ENCODE measurements at places on chromosomes 16 and 17.

DNA sequence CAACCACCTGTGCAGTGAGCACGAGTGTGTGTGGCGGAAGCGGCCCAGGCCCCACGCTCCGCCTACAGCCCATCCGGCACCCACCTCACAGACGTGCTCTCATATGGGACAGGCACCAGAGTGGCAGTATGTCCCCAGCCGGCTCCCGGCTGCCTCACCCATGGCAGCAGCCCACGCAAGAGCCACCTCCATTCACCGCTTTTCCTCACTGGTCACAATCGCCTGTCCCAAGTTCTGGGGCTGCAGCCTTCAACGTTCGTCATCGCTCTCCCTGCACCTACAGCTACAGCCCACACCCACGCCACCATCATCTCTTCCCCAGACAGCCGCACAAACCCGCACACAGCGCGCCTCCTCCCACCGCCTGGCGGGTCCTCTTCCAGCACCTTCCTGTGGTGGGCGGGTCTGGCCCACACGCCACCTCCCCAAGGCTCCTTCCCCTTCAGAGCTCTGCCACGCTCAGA lies 17.5 kb upstream of the TRAP1 start:
- H3K4me1 ChIP-seq: no peaks in the 10 kb centered on the region
- H3K36me3 ChIP-seq: peaks cover 95% of the 10 kb centered on the region
- DNase-seq: no peak

DNA sequence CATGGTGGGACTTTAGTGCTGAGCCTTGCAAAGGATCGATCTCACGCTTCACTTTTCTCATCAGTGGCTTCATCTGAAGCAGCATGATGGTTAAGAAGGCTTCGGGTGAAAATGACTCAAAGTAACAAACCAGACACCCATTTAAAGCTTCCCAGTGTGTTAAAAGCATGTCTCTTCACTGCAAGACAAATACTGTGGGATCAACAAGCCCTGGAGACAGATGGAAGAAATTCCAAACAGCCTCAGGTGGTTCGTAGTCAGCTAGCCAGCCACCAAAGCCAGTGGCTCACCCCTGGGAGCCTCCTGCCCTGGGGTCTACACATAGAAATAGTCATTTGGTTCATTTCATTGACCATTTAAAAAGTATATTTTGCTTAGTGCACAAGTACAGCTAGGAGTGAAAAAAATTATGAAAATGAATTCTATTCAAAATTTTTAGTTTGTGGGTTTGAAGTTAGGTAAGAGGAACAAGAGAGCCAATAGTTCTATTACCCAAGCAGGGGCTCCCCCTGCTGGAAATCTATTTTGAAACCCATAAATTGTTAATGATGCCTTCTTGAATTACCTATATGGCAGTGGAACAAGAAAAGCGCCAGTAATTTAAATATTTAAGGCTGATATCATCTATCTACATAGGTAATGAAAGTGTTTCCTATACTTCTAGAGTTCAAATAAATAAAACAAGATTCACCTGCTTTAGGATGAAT lies 51.6 kb downstream of the PMP22 start:
- DNase-seq: no peak
- H3K36me3 ChIP-seq: no peaks in the 10 kb centered on the region
- H3K27ac ChIP-seq: no peak overlapping the region
- H3K4me1 ChIP-seq: no peaks in the 10 kb centered on the region
- H3K4me3 ChIP-seq: no peak overlapping the region

GRCh38 chr17:16652847-16653366 lies 743 bp downstream of the ZNF624 start:
- no peaks in the 10 kb centered on the region for H3K4me1 ChIP-seq
- H3K27me3 ChIP-seq: no peaks in the 10 kb centered on the region
- H3K27ac ChIP-seq: peak overlapping the region; percentile 67
- H3K36me3 ChIP-seq: no peaks in the 10 kb centered on the region
- H3K4me3 ChIP-seq: peak overlapping the region; percentile 85

DNA sequence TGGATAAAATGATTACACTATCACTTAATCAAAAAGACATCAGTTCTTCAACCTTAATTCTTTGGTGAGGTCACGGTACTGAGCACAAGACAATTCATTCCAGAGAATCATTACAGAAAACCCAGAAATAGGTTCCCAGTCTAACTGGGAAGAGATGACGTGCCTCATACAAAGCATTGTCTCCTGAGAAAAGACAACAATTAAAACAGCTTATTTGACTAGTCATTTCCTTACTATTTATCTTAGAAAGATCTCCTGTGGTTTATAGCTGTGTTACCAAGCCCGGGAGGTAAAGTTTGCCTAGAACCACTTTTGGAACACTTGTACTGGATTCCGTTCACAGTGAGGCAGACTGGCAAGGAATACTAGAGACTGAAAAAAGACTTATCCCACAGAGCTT lies 5.1 kb downstream of the PHF12 start:
- no peak overlapping the region for H3K4me3 ChIP-seq
- no peaks in the 10 kb centered on the region for H3K36me3 ChIP-seq
- H3K27ac ChIP-seq: peak overlapping the region; percentile 43
- no peak for DNase-seq

DNA sequence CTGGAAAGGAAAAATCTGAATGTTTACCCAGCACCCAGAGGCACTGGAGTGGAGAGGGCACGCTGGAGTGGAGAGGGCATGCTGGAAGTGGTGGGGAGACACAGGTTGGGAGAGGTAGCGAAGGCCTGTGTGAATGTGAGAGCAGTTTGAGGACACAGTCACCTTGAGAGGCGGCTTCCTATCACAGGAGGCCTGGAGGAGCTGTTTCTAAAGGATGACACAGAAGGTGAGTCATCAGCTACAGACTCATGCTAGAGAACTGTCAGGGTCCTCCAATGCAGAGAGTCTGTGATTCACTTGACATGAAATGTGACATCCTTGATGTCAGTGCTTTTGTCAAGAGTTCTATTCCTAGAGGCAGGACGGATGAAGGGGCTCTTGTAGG lies 13.8 kb downstream of the CTRL start:
- no peaks in the 10 kb centered on the region for H3K36me3 ChIP-seq
- H3K4me3 ChIP-seq: no peak overlapping the region
- no peaks in the 10 kb centered on the region for H3K27me3 ChIP-seq
- peak; percentile 72 for DNase-seq
- H3K4me1 ChIP-seq: peaks cover 9% of the 10 kb centered on the region
- no peak overlapping the region for H3K27ac ChIP-seq

DNA sequence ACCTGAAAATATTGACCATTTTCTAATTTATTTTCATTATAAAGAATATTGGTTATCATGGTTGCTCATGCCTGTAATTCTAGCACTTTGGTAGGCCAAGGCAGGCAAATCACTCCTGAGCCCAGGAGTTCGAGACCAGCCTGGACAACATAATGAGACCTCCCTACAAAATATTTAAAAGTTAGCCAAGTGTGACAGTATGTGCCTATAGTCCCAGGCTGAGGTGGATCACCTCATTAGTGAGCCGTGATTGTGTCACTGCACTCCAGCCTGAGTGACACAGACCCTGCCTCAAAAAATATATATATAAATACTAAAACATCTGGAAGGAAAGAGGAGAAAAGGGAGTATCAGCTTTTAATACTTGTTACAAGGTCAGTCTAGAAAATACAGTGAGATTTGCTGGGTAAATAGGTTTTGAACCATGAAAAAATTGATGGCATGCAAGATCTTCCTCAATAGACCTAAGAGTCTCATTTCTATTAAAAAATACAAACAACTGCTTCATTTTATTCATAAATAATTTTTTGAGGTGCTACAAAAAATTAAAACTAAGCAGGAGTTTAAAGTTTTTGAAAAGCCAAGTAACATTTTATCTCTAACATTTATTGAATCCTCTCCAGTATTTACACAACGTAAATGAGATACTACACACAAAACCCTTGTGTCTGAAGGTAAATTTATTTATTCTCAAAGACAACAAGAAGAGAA lies 47.7 kb downstream of the TUBD1 start:
- H3K36me3 ChIP-seq: no peaks in the 10 kb centered on the region
- H3K4me1 ChIP-seq: peaks cover 32% of the 10 kb centered on the region
- no peaks in the 10 kb centered on the region for H3K27me3 ChIP-seq
- H3K27ac ChIP-seq: peak overlapping the region; percentile 82

DNA sequence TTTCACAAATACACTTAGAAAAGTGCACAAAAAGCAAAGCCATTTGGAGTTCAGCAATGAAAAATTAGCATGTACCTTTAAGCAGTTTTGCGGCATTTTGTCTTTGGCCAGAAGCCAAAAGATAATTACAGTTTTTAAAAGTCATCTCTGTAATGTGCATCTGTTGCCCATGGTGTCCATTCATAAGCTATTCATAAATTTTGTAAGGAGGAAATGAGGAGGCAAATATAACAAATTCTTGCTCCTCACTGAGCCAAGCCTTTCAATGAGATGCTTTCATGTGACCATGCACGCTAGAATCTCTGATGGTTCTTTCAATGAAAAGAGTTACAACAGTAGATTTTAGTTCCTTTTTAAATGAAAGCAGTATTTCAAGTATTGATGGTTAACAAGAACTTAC lies 247.1 kb upstream of the MON1B start:
- DNase-seq: no peak
- no peaks in the 10 kb centered on the region for H3K27me3 ChIP-seq
- H3K4me3 ChIP-seq: no peak overlapping the region
- no peaks in the 10 kb centered on the region for H3K36me3 ChIP-seq

All from adrenal gland (tissue), 19 donors.